Hair follicular keratinocyte (primary cell): ENCODE measurements at places on chromosomes 1 and 21. TPM values are rescaled to one million over a fixed set of nuclear protein-coding genes. Genes with fewer than 3 reads are reported as not detected.

Gene MANEAL
- total RNA-seq, result 0.15 and 0.78 TPM in 2 replicates

Gene BPNT1
- total RNA-seq, result 21.4 and 30.0 TPM in 2 replicates

Gene RGL1
- total RNA-seq, result 0.62 and 1.7 TPM in 2 replicates

Gene C1orf94
- total RNA-seq, result not detected in 2 replicates

Gene SAMD11
- 0.08 TPM in 2 replicates for total RNA-seq

Gene REN
- total RNA-seq, result not detected in 2 replicates

Gene CDA
- 24.3 and 35.7 TPM in 2 replicates for total RNA-seq

Gene PADI4
- total RNA-seq, result not detected in 2 replicates

Gene ETV3L
- total RNA-seq, result not detected in 2 replicates

Gene FGR
- 0.23 TPM in 1 of 2 replicates, not detected in the other for total RNA-seq

Gene UTS2
- total RNA-seq, result not detected in 2 replicates

Gene KCNE1
- total RNA-seq, result 0.38 TPM in 1 of 2 replicates, not detected in the other

Gene ZYG11B
- 14.2 and 17.7 TPM in 2 replicates for total RNA-seq

Gene NUDT17
- total RNA-seq, result 2.8 and 5.2 TPM in 2 replicates

Gene ZNF697
- 7.2 and 8.9 TPM in 2 replicates for total RNA-seq

Gene GUCA2A
- total RNA-seq, result not detected in 2 replicates

Gene FAAH
- total RNA-seq, result 9.8 and 11.6 TPM in 2 replicates

Gene SUSD4
- total RNA-seq, result 0.47 and 2.9 TPM in 2 replicates

Gene CCDC190
- not detected in 2 replicates for total RNA-seq

Gene BLACAT1
- total RNA-seq, result 1.8 and 2.4 TPM in 2 replicates

Gene SPEN
- total RNA-seq, result 14.5 and 14.8 TPM in 2 replicates

Gene UFC1
- total RNA-seq, result 48.9 and 74.6 TPM in 2 replicates

Gene RGS13
- not detected in 2 replicates for total RNA-seq

Gene RYR2
- total RNA-seq, result not detected in 2 replicates

Gene NLRP3
- 2.1 and 7.0 TPM in 2 replicates for total RNA-seq

Gene WDR47
- total RNA-seq, result 13.0 and 14.5 TPM in 2 replicates

Gene WNT9A
- under 0.01 and 0.08 TPM in 2 replicates for total RNA-seq

Gene SYPL2
- total RNA-seq, result not detected in 2 replicates

Gene NBPF3
- total RNA-seq, result 13.8 and 15.0 TPM in 2 replicates

Gene CA6
- not detected in 2 replicates for total RNA-seq

Gene ALX3
- total RNA-seq, result not detected in 2 replicates

Gene BSND
- total RNA-seq, result not detected in 2 replicates

Gene ELAPOR1
- 0.16 TPM in 1 of 2 replicates, not detected in the other for total RNA-seq

Gene HMGCS2
- total RNA-seq, result not detected in 2 replicates

Gene CFHR5
- not detected in 2 replicates for total RNA-seq

Gene LMX1A
- total RNA-seq, result not detected in 2 replicates

Gene CRYBG2
- total RNA-seq, result 3.3 and 3.9 TPM in 2 replicates

Gene ATP1A2
- total RNA-seq, result not detected in 2 replicates
